ENCODE measurements at places on chromosomes 4 and X.

DNA sequence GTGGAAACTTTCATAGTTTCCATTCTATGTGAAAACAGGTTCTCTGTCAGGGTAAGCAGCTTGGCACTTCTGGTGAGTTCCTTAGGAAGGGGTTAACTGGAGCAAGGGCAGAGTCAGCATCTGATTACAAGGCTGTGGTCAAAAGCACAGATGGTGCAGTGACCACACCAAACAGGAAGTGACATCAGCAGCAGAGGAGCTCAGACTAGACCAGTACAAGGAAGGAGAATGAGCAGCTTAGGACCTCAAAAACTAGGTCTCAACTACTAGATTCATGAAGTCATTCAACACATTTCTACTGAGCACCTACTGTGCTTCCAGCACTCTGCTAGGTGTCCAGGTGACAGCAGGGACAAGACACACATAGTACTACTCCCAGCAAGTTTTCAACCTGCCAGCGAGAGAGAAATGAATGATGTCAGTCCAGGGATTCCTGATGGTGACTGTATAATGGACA, 130.2 kb downstream of the AMELX start:
- DNase-seq: no peak

DNA sequence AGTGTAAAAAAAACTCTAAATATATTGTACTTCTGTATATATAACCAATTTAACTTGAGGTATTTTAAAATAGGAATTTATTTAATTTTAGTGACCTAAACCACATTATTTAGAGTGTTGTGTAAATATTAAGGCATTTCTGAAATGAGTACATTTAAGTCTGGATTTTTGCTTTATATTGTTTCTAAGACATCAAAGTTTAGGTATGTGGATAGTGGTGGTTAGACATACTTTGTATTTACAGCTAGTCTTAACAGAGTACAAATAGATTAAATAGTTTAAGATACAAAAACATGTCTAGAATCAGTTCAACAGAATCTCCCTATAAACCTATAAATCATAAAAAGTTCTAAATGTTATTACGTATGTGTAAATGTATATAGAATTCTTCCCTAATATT, 588.5 kb downstream of the TRIML1 start:
- no peak for DNase-seq

DNA sequence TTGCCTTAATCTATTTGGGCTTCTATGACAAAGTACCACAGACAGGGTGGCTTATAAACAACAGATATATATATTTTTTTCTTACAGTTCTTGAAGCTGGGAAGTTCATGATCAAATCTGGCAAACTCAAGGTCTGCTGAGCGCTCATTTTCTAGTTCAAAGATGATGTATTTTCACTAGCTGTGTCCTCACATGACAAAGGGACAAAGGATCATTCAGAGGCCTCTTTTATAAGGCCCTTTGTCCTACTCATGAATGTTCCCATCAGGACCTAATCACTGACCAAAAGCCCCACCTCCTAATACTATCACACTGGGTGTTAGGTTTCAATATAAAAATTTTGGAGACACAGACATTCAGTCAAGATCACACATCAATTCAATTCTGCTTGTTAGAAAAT, 2025.2 kb downstream of the PCDH7 start:
- no peak for DNase-seq

GRCh38 chr4:159075531-159075932, 27.3 kb upstream of the RAPGEF2 start:
- no peak for DNase-seq

DNA sequence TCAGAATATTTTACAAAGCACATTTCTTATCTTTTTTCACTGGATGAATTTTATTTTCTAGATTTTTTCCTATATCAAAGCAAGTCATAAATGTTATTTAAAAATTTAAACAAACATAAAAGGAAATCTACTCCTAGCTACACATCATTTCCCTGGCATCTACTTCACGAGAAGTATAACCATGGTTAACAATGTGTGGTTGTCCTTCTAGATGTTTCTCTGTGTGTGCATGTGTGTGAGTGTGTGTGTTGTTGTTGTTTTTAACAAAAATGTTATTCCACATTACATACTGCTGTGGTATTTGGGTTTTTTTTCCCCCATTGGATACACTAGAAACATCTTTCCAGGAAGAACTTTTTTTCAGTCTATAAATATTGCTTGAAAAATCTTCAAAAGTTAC, 103.1 kb downstream of the CHIC2 start:
- no peak for DNase-seq

DNA sequence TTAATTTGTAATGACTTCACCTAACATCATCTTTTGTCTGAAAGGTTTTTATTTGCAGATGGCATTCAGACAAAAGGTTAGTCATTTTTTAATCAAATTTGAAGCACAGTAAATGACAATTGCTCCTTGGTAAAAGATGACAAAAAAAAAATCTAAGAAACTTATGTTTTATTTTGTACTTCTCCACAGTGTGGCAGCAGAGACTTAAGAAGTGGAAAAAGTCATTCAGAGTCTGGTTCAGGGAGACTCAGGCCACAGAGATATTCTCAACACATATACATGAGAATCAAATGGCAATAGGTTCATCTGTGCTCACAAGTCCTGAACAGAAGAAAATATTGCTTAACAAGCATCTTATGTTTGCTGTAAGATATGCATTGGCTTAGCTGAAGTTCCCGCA, 436.2 kb downstream of the KCNIP4 start:
- DNase-seq: no peak

GRCh38 chrX:40863671-40864070, 128.3 kb upstream of the MED14 start:
- DNase-seq: no peak

GRCh38 chrX:6299724-6300123, 71.1 kb upstream of the NLGN4X start:
- DNase-seq: no peak

- no peak for DNase-seq
Measured at GRCh38 chr4:79882806-79883205, 190.2 kb downstream of the ANTXR2 start.

- no peak for DNase-seq
Measured at GRCh38 chr4:109764789-109765402, 35.0 kb upstream of the PLA2G12A start.

DNA sequence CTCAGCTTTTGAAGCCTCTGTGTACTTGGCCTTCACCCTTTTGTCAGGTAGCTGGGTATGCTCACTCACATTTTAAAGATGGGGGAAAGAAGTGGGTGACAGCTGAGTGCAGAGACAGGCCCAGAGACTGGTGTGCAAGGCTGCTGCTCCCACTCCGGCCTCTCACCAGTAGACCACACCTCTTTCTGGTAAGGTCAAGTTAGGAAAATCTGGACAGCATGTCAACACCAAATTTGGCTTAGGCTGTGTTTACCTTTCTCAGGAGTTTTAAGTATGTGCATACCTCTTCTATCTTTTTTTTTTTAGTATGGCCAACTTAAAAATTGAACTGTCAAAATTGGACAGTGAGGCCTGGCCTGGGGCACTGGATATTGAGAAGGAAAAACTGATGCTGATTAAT, 66.6 kb downstream of the CLDN22 start:
- no peak for DNase-seq

GRCh38 chrX:107825698-107826237, at the start of gene MID2:
Gene MID2, plus strand, starts transcription at chrX:107825866. Its CDS starts 561 bp downstream, at chrX:107826427.
- peak; percentile 1 for DNase-seq

DNA sequence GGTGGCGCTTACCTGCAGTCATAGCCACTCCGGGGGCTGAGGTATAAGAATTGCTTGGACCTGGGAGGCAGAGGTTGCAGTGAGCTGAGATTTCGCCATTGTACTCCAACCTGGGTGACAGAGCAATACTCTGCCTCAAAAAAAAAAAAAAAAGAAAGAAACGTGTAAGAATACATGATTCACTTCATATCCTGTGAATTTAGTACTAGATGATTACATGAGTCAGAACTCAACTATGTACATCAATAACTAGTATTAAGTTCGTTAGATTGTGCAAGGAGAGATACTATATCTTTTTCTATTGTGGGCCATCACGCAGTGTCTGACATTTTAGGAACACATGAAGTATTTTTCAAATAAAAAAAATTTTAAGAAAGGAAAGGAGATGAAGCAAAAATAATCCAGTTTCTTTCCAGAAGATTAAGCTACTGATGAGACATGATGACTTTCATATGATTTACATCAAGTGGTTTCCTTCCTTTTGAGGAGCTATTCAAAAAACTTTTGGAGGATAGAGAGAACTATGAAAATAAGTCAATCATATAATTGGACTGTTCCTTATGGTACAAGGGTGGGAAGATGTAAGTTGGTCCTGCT, 64.7 kb upstream of the EXOC1L start:
- DNase-seq: no peak

- no peak for DNase-seq
Measured at GRCh38 chr4:118139241-118139640, 105.0 kb downstream of the NDST3 start.

DNA sequence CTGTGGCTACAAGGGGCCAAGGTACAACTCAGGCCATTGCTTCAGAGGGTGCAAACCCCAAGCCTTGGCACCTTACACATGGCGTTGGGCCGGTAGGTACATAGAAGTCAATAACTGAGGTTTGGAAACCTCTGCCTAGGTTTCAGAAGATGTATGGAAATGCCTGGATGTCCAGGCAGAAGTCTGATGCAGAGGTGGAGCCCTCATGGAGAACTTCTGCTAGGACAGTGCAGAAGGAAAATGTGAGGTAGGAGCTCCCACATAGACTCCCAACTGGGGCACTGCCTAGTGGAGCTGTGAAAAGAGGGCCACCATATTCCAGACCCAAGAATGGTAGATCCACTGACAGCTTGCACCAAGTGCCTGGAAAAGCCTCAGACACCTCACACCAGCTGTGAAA, 92.1 kb upstream of the SFRP2 start:
- DNase-seq: no peak

DNA sequence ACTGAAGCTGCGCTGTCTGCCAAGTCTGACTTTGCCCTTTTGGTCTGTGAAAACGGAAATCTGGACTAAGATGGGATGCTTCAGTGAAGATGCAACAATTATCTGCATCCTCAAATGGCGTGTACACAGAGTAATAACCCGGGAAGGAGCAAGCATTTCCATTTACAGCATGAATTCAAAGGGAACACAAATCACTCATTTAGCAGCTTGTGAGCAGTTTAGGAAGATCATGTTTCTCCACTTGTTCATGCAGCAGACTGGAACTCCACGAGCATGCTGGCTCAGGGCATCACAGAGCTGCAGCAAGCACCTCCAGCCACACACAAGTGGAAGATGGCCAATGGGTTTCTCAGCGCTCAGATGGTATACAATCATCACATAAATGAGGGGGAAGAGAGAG, 175.5 kb downstream of the NLGN4X start:
- no peak for DNase-seq

DNA sequence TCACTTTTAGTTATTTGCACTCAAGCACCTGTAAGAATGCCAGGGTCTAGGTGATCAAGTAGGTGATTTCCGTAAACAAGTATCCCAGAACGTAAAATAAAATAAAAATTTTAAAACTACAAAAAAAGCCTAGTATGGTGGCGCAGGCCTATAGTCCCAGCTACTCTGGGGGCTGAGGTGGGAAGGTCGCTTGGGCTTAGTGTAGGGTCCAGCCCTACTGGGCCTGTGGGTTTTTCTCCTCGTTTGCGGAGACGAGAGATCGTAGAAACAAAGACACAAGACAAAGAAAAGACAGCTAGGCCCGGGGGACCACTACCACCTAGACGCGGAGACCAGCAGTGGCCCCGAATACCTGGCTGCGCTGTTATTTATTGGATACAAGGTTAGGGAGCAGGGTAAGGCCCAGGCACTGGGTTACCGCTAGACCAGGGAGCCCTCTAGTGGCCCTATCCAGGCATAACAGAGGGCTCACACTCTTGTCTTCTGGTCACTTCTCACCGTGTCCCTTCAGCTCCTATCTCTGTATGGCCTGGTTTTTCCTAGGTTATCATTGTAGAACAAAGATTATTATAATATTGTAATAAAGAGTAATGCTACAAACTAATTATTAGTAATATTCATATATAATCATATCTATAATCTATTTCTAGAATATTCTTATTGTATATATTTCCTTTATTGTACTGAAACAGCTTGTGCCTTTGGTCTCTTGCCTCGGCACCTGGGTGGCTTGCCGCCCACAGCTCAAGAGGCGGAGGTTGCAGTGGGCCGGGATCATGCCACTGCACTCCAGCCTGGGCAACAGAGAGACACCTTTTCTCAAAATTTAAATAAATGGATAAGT, 38.4 kb downstream of the SAGE1 start:
- DNase-seq: no peak

- DNase-seq: no peak
Measured at GRCh38 chrX:38805432-38806389, 4.5 kb downstream of the MID1IP1 start.

GRCh38 chr4:114226968-114227760, 247.7 kb upstream of the ARSJ start:
- DNase-seq: no peak

GRCh38 chrX:155086202-155086840, 15.0 kb downstream of the BRCC3 start:
- peak; percentile 8 for DNase-seq

DNA sequence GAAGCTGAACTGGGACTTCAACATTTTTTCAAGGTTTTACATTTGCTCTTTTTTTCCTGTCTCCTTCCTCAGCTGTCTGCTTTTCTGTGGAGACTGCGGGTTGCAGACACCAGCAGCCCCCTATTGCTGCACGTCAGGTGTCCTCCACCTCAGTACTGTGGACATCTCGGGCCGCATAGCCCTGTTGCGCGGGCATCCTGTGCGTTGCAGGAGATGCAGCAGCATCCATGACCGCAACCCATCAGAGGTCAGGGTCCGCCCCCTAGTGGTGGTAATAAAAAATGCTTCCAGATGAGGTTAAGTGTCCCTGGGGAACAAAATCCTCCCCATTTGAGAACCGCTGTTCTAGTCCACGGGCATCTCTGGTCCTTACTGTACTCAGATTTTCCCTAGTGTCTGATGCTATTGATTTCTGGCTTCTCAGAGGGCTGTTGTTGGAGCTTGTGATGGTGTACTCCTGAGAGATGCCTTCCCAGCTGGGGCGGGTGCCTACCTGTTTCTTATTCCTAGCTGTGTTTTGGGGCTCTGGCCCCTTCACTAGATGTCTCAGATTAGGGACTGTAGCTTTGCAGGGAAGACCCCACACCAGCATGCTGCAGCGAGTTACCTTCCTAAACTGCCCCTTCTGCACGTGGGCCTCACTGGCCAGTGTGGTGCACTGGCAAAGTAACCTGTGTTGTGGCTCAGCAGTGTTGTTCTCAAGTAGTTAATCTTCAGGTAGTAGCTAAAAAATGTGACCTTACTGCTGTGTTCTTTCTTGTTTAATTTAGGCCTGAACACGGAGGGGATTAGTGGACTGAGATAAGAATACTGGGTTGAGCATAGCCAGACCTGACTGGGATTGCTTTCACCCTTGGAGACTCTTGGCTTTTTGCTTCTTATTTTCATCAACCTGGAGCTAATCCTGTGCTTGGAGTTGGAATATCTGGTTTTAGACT, 28.2 kb downstream of the NSD2 start:
- peak; percentile 34 for DNase-seq

DNA sequence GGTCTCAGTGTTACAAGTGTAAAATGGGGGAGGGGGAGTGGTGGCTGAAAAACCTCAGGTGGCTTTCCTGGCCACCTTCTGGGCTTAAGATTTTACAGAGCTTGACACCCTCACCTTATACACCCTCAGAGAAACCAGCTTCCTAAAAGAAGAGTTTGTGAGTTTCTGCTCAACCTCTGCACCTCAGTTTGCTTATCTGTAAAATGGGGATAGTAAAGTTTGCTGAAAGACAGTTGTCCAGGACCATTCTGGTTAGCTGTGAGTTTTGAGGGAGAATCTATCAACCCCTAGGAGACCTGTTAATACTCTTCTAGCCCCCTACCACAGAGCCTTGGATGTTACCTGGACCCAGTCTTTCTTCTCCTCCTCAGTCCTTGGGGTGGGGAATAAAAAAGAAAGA, 9.7 kb downstream of the TSR2 start:
- no peak for DNase-seq

All from stimulated activated CD8-positive, alpha-beta memory T cell treated with anti-CD3 and anti-CD28 coated beads, Interleukin-15, amount 100 ng/mL, for 24 hours (primary cell).